Gastroesophageal sphincter (tissue), 4 donors: ENCODE measurements at places on chromosomes 4 and X. TPM values are rescaled to one million over a fixed set of nuclear protein-coding genes. Genes with fewer than 3 reads are reported as not detected.

Gene TCEAL7
- total RNA-seq: 13.5 TPM

Gene GIMD1
- total RNA-seq: not detected

Gene DCAF8L2
- 0.23 TPM for total RNA-seq

Gene NR0B1
- not detected for total RNA-seq

Gene MAGEE2
- total RNA-seq: not detected

Gene FMR1NB
- not detected for total RNA-seq

Gene IL9R
- total RNA-seq: 0.32 TPM

Gene TLR2
- total RNA-seq: 18.0 TPM

Gene MAOA
- total RNA-seq: 750 TPM

Gene DGAT2L6
- total RNA-seq: not detected

GRCh38 chr4:54645830-54646229, 11.9 kb upstream of the KIT start:
- no peak for ATAC-seq

- ATAC-seq: peak; percentile 10
Measured at GRCh38 chrX:48936429-48937053, 17.7 kb upstream of the PIM2 start.

DNA sequence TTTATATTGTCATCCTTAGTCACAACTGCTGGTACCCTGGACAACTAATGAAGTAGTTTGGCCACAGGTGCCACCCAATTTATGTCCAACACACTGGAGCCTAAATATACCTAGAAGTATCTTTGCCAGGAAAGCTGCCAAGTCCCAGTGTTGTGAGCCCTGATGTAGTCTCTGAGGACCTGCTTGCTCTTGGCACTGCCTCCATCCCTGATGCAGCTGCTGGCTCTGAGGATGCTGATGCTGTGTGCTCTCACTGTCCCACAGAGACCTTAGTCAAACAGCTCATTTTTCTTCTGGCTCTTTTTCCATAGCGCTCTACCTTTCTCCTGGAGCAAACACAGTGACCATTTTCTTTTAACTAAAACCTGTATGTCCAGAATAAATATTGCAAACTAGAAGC, 1535.4 kb upstream of the ADGRL3 start:
- no peak for ATAC-seq

- ATAC-seq: no peak
Measured at GRCh38 chr4:54054501-54054900, 9.9 kb downstream of the CHIC2 start.

DNA sequence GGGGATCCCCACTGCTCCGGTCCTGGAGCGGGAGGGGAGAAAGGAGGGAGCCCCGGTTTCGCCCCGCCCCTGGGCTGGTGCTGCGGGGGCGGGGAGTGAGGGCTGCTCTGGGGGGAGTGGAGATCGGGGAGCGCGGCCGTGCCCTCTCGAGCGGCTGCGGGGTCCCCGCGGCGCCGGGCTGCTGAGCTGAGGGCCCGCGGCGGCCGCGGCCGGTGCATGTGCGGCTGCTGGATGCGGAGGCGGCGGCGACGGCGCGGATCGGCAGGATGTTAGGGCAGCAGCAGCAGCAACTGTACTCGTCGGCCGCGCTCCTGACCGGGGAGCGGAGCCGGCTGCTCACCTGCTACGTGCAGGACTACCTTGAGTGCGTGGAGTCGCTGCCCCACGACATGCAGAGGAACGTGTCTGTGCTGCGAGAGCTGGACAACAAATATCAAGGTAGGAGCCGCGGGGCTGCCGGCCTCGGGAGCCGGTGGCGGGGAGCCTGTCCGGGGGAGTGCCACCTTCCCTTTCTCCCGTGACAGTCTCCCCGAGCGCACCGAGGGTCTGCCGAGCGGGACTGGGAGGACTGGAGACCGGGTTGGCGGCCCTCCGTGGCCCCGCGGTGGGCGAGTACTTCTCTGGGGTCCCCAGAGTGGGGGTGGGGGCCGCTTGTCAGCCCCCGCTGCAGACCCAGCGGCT, at the start of gene ING2:
TSS of gene ING2 (plus strand) at position 129 of the 681 bp plus-strand sequence. CDS start at position 267, 138 bp downstream.
- peak; percentile 71 for ATAC-seq

- ATAC-seq: no peak
Measured at GRCh38 chr4:81919223-81919622, 447.5 kb upstream of the RASGEF1B start.

DNA sequence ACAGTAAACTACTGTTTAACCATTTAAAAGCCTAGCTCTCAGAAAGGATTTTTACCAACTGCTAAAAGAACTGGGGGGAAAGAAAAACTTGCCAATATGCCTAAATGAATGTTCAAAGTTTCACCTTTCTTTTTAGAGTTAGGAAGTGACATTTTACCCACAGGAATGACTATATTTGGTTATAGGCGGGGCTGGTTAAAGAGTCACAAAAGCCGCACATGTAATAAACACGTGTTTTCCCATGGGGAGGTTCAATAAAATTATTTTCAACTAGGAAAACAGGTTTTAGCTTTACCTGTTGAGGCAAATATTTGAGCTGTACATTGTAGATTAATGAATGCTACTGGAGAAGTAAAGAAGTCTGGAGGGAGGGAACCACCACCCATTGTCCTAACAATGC, 41.6 kb upstream of the UGDH start:
- ATAC-seq: no peak

- no peak for ATAC-seq
Measured at GRCh38 chr4:37430718-37431416, 186.3 kb downstream of the NWD2 start.

DNA sequence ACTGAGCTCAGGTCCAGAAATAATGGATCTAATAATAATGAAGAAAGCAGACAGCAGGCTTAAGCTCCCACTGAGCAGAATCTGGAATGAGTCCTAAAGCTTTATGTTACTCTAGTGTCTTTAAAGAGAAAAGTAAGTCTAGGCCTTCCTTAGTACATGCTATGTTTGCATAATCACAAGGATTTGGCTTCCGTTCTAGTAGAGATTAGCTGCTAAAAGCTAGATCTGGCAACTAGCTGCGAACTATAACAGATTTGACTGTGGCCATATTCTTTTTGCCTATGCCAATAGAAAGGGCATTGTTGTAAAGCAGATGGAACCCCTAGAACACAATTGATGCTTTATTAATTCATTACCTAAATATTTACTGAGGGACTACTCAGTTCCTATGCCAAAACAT, 19.0 kb downstream of the COX7B2 start:
- no peak for ATAC-seq

DNA sequence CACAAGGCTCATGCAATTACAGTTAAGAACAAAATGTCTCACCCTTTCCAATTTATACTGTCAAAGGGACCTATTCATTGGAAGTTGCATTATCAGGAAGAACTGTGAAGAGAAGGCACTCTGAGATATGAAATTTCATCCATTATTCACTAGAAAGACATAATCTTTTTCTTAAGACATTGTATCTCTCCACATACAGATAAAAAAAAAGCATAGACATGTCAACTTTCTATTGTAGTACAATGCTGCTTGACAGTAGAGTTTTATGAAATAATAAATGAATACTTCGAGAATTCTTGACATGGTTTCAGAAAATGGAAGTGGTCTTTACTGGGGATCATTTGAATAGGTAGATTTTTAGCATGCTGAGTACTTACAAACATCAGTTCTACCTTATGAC, 545.0 kb downstream of the TMA16 start:
- no peak for ATAC-seq

GRCh38 chrX:125651426-125651825, 331.8 kb downstream of the TEX13C start:
- no peak for ATAC-seq

DNA sequence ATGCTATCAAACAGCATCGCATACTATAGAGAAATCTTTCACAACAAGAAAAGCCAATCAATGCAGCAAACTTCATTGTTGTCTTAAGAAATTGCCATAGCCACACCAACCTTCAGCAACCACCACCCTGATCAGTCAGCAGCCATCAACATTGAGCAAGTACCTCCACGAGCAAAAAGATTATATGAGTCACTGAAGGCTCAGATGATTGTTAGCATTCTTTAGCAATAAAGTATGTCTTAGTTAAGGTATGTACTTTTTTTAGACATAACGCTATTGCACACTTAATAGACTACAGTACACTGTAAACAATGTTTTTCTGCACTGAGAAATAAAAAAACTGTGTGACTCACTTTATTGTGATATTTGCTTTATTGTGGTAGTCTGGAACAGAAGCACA, 37.8 kb upstream of the FUNDC1 start:
- no peak for ATAC-seq

- no peak for ATAC-seq
Measured at GRCh38 chr4:77911842-77912450, 49.3 kb downstream of the MRPL1 start.
